Activated CD8-positive, alpha-beta memory T cell treated with anti-CD3 and anti-CD28 coated beads for 4 hours (primary cell): ENCODE measurements at places on chromosomes 4 and X.

- DNase-seq = no peak
These were observed 40.2 kb upstream of the CRMP1 start for GRCh38 chr4:5933116-5933515.

DNA sequence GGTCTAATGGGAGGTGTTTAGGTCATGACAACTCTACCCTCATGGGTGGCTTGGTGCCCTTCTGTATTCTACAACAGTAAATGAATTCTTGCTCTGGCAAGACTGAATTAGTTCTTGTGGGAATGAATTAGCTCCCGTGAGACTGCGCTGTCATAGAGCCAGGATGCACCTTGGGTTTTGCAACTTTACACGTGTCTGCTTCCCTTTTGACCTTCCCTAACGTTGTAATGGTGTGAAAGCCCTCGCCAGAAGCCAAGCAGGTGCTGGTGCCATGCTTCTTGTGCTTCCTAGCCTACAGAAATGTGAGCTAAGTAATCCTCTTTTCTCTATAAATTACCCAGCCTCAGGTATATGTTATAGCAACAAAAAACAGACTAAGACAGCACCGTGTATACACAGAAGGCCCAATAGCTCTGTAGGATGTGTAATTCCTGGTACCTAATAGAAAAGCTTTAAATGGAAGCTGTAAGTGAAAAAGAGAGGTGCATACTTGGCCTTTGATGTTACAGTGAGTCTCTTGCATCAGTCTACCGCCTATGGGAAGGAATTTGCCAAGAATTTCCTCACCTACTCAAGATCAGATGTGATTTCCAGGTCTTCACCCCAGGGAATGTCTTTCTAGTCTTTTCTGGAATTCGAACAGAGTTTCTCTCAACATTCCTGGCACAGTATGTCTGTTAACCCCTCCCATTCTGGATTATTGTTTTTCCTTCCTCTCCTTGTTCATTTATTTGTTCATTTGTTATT is 3.2 kb upstream of the ENPEP start:
- DNase-seq = no peak

GRCh38 chrX:139187738-139188137 is 342.8 kb upstream of the F9 start:
- DNase-seq = no peak

- DNase-seq = no peak
These were observed 9.7 kb upstream of the PLA2G12A start for GRCh38 chr4:109739547-109739946.

- no peak for DNase-seq
These were observed 662 bp downstream of the APBB2 start for GRCh38 chr4:41213625-41214135.

GRCh38 chr4:103853627-103854026 is 133.8 kb upstream of the TACR3 start:
- DNase-seq = no peak

- DNase-seq = no peak
These were observed 129.3 kb upstream of the FAM9B start for GRCh38 chrX:9163214-9163709.

DNA sequence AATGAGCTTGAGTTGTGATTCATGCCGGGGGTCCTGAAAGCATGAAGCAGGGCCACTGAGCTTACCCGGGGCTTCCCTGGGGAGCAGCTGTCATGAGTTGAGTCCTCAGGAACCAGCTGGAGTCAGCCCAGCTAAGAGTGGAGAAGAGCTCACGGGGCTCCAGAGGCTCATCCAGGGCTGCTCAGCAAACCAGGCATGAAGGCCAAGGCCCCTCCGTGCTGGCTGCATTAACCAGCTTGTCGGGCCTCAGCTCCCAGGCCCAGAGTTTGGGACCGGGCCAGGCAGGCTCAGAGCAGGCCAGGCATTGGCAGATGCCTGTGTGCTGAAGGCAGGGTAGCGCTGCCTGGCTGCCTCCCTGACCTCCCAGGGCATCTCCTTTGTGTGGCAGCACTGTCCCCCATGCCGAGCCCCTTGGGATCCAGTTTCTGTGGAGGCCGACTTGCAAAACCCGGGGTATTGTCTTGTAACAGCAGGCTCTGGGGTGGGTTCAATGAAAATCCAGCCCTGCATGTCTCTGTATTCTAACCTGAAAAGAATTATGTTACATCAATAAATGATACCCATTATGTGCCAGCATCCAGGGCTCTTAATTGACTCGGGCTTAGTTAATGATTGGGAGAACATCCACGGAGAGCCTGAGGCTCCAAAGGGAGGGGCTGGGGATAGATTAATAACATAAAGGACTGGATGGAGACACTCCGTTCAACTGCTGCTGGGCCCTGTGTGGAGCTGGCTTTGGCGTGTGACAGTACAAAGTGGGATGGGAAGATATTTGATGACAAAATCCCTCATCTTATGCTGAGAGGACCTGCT is 68.0 kb upstream of the MSX1 start:
- no peak for DNase-seq

- DNase-seq = no peak
These were observed 40.9 kb downstream of the ADH5 start for GRCh38 chr4:99047710-99048109.

DNA sequence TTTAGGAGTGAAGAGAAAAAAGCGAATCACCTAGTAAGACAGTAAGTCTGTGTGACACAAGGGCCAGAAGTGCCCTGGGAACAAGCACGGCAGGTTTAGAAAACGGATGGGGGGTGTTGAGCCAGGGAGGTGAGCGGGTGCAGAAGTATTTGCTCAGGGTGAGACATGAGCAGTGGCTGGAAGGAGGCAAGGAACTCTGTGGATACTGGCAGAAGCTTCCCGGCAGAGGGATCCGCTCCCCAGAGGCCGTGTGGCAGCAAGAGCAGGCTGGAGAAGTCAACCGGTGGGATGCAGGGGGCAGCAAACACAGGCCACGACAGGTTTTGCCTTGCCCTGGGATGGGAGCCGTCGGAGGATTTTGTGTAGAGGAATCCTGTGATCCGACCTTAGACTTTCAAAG is 2.3 kb upstream of the UVSSA start:
- no peak for DNase-seq

DNA sequence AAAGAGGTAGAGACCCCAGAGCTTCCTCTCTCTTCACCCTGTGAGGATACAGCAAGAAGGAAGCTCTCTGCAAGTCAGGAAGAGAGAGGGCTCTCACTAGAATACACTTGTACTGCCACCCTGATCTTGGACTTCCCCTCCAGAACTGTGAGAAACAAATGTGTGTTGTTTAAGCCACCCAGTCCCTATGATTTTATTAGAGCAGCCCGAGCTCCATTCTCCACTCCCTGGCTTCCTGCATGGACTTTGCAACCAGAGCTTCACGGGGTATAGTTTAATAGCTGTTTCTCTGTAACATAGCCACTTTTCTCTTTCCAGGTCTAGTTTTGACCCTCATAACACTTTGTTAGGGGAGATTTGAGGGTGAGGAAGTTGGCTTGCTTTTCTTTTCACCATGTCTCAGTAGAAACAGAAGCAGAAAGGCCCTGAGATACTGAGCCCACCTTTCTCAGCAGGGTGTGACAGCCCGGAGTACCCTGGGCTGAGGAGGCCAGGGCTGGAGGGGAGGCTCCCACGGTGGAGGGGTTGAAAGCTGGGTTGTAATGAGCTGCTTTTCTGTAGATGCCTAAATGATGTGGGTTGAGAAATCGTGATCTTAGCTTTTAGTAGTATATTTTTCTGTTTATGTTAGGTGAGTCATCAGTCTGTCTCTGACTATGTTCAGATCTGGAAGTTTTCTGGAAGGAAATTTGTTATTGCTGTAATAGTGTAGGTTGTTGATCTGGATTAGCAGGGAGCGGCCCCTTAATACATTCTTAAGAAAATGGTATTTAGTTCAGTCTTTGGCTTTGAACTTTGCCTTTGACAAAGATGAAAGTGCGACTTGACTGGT is 118.6 kb downstream of the PTTG2 start:
- no peak for DNase-seq

DNA sequence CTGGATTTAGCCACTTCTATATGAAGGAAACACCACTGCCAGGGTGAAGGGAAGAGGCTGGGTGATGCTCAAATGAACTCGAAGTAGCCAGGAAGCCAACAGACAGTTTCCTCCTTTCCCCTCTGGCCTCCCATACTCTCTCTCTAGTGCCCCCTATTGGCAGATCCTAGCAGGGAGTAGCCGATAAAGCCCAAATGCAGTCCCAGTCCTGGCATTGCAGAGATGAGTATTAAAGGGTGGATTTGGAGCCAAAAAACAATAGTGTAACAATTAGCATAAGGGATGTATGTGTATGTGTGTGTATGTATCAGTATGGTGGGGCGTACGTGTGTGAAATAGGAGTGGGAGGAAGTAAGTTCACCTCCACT is 213.8 kb upstream of the LDB2 start:
- DNase-seq = no peak

GRCh38 chr4:118270492-118270891 is 82.3 kb downstream of the PRSS12 start:
- no peak for DNase-seq

GRCh38 chr4:182918044-182918607 is 940 bp upstream of the DCTD start:
- DNase-seq = no peak

DNA sequence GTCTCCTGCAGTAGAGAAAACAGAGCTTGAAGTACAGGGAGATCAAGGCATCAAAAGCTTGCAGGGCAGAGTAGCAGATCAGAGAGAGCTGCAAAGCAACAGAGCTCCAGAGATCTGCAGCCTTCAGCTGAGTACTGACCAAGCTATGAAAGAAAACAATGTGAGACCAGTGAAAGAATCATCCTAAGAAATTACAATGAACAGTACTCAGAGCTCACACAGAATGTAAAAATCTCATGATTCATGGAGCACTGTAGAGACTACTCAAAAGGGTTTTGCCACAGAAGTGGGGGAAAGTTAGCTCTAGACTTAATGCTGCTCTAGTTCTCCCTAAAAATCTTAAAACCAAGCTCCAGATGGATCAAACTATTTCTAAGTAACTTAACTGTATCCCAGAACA is 80.0 kb upstream of the MAB21L2 start:
- no peak for DNase-seq

DNA sequence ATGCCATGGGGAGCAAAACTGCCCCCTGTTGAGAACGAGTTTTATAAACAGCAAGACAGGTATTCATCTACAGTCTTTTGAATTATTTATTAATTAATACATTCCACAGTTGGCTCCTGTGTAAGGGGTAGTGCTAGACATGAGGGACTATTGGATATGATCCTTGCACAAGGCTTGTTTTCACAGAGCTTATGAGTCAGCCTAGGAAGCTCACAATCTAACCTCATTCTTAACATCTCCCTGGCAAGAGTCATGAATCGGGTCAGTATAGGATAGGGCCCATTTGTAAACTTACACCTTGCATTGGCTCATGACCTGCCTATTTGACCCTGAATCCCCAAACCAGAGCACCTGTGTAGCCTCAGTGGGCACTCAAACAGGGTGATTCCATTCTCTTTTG is 209.1 kb upstream of the HCCS start:
- DNase-seq = no peak

DNA sequence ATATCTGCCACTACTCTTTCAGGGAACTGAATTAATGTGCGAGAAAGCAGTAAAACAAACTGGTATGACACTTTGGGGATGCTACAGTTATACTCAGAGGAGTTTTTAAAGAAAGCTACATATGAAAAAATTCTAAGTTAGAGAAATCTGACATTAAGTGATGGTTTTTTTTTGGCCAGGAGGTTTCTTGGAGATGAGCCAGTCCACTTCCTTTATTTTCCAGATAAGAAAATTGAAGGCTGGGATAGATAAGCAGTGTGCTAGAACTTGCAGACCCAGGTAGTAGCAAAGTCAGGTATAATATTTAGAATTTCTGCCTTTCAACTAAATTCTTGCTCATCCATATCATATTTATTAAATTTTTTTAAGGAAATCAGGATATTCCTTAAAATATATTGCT is 106.8 kb downstream of the FAT4 start:
- DNase-seq = no peak

DNA sequence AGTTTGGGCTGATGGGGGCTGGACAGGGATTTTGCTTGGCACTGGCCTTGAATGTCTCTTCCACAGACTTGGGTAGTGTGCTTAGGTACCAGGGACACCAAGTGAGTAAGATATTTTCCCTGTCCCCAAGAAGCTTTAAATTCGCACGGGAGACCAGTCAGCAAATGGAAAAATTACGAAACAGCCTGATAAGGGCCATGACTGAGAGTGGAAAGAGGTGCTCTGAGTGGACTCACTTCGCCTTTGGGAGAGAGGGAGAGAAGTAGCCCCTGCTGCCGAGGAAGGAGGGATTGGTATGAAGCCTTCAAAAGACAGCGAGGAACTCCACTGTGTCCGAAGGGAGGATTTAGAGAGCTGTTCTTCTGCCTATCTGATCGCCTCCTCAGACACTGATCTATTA is 2.6 kb downstream of the LSM6 start:
- no peak for DNase-seq

DNA sequence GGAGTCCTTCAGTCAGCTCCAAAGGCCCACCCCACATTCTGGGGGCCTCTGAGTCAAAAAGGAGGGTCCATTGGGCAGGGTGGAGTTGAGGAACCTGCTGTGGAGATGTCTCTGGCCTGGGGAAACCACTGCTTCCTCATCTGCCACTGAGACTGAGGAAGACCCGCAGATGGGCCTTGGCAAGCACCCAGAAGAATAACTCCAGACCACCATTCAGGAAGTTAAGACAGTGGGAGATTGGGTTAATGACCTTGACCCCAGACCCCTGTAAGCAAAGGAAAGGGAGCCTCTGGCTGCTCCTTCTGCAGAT is 8.1 kb upstream of the HSD17B10 start:
- no peak for DNase-seq

DNA sequence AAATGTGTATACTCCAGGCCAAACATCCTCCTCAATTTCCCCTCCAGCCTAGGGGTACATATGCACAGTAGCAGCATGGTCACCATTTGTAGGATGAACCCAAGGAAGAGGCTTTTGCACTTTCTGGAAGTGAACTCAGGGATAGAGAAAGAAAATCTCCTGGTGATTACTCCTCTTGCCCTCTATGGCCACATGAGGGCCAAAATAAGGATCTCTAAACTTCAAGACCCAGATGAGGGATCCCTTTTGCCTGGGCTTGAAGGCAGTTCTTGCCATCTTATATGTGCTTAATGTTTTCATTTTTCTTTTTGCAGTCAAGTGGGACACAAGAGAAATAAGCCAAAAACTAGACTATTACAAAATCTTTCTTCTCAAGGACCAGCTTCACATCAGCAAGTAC is 29.5 kb upstream of the MUC7 start:
- no peak for DNase-seq

DNA sequence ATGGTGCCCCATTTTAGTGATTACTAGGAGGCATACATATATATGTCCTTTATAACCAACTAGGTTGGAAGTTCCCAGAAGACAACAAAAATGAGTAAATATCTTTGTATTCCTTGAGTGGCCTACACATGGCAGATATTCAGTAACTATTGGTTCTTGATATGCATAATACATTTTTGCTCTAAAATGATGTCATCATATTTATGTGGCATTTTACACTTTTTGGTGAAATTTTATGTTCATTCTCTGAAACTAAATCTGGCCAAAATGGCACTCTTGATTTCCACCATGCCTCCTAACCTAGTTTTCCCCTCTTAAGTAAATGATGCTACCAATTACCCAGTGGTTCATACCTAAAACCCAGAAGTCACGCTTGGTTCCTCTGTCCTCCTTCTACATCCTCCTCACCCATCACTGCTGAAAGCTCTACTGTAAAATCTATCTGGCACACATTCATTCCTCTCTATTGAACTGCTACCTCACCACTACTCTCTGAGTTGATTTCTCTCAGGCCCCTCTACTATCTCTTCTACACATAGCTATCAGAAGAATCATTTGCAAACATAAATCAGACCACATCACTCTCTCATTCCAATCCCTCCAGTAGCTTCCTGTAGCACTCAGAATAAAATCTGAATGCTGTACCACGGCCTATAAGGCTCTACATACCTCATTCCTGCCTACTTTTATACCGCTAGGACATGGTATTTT is 13.4 kb downstream of the SLC10A7 start:
- no peak for DNase-seq
